ENCODE measurements at places on chromosomes 13 and 19.
A peak's percentile ranks its signal among the peaks of the same experiment; 100 is the strongest.

- no peak for DNase-seq
Observed at GRCh38 chr13:34762312-34762711, 179.8 kb upstream of the NBEA start.

DNA sequence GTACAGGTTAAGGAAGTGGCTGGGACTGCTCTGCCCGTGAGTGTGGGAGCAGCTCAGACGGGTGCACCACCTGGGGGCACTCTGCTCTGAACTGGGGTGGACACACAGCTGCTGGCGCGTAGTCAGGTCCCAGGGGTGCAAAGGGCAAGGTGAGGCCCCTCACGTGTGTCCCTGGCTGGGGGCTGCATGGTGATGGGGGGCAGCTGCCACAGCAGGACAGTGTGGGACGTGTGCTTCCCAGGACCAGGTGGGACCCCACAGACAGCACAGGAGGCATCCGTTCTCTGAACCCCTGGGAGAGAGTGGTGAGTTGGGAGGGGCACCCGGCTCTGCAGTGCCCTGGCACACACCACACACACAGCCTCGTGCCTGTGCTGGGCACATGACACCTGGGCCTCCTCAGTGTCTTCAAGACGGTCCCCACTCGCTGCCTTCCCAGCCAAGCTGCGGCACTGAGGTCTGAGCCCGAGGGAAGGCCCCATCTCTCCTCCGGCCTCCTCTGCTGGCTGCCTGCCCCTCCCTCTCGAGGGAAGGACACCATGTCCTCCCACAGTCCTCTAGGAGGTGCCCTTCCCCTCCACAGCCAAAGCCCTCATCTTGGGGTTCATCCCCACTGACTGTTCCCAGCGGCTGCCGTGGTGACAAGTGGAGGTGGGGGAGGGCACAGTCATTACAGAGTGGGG is 24.7 kb downstream of the CILP2 start:
- no peak for DNase-seq

DNA sequence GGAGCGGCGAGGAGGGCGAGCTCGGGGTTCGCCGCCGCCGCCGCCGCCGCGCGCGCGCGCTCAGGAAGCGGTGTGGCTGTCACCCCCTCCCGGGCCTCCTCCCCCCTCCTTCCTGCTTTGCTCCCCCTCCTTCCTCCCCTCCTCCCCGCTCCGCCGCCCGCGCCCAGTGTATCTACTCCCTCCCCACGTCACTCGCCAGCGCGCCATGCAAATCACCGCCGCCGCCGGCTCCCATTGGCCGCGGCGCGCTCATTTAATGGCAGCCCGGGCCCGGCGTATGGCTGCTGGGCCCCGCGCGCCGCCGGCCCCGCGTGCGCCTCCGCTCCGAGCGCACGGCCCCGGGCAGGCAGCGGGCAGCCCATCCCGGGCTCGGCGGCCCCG is 335 bp upstream of the SOX1 start:
- DNase-seq, result no peak

DNA sequence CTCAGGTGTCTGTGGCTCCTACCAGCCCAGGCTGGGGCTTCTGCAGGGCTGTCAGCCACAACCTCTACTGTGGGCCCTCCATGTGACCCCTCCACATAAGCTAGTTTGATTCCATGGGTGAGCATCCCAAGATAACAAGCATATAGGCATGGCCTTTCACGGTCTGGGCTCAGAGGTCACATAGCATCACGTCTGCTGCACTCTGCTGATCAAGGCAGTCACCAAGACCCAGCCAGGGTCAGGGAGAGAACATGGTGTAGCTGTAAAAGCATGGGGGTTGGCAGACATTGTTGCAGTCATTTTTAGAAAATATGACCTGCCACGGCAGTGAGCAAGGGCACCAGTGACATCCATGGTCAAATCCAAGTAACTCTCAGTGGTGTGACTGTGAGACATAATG is 698.8 kb downstream of the UQCRFS1 start:
- DNase-seq, result no peak

GRCh38 chr13:33230178-33230881 is 55.2 kb downstream of the STARD13 start:
- DNase-seq, result no peak

- no peak for DNase-seq
Observed at GRCh38 chr19:12779162-12779993, 4.0 kb upstream of the HOOK2 start.

GRCh38 chr19:41288673-41289530 is 21.1 kb upstream of the CCDC97 start:
- no peak for DNase-seq

GRCh38 chr13:104170980-104171555 is 1104.9 kb upstream of the SLC10A2 start:
- no peak for DNase-seq

DNA sequence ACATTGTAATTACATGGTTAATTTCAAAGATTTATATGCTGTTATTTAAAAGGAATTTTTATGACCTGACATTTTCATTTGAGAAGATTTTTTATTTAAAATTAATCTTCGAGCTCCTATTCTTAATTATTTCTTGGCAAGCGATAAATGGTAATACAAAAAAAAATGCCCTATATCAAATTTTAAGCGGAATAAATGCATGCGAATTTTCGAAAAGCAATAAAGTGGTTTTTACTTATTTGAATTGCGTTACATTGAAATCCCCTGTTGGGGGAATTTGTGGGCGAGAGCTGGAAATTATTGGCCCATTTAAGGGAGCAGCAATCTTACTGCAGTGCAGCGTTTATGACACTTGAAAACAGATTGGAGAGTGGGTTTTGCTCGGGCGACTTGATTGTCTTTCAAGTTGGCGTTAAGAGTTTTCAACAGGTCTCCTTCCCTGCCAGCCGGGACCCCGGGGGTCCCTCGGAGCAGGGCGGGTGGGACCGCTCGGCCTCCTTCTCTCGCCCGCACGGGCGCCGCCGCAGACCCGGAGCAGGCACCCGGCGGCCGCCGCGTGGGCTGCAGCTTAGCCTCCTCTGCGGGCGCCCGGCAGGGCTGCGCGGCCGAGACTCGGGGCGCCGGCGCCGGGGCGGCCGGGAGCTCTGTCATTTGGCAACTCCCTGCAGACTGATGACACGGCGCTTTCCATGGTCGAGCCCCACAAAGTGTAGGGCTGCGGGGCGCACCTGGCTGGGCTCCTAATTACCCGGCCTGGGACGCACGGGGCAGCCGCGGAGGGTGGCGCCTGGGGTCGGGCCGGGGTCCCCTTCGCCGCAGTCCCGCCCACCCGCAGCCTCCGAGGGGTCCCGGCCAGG is 255.1 kb upstream of the SOX21 start:
- peak; percentile 45 for DNase-seq

DNA sequence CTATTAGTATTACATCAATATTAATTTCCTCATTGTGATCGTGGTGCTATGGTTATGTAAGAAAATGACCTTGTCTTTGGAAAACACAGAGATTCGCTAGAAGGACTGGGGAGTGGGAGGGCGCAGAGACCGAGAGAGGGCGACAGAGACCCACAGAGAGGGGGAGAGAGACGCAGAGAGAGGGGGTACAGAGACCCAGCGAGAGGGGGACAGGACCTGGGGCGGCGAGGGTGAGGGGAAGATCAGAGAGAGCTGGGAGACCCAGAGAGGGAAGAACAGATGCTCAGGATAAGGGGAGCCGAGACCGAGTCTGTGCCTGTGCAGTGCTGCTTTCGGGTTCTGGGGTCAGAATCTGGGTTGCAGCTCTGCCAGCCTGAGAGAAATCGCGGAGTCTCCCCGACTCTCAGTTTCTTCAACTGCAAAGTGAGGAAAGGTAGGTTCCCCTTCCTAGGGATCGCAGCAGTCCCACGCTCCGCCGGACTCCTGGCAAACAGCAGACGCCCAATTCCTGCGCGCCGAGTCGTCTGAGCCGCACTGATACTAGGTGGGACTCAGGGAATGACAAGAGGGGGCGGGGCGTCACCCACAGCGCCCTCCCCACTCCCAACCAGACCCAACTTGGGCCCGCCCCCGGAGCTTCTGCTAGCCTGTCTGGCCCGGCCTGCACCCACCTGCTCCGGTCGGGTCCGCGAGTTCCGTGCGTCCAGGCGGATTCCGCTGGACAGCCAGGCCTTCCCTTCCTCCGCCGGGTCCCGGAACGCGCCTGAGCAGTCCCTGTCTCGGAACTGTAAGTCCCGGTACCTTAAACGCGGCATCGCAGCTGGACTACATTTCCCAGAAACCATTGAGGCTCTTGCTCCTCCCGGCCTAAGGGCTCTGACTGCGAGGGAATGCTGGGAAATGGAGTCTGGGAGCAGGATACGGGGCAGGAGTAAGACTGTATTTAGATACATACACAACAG is 15.3 kb downstream of the IZUMO2 start:
- DNase-seq, result peak; percentile 62

DNA sequence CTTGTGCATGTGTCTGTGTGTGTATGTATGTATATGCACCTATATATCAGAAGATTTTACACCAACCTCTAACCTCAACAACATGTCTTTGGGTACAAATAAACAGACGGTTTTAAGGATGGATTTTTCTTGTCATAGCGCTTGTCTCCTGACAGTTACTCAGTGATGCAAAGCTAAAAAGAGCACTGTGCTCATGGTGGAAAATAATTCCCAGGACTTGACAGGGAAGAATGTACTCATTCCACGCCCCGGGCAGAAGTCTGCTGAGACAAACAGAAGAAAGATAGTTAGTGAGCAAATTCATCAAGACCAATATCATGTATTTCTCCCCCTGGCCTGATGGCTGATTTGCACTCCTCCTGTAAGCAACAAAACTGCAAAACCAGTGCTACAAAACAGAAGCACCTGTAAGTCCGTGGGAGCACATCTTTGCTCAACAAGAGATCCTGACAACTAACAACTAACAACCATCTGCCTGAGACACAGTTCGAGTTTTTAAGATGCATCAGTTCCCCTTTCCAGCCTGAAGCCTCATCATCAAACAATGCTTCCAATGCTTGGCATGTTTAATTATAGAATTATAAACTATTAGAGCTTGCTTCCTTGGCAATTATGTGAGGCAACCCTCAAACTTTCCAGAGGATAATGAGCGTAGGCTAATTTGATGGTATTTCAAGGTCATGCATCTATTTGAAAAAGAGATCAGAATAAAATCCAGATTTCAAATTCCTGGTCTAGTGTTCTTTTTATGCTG is 812.7 kb upstream of the MIR17HG start:
- DNase-seq, result no peak

DNA sequence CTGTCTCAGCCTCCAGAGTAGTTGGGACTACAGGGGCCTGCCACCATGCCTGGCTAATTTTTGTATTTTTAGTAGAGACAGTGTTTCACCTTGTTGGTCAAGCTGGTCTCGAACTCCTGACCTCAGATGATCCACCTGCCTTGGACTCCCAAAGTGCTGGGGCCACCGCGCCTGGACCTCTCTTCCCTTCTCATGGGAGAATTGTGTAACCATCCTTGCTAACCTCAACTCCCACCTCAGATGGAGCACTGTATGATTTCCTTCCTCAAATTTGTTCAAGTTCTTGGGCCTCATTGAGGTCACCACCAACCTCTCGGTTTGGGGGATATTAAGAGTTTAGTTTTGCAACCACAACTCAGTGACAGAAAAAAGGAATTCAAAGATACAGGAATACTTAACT is 10.7 kb downstream of the LILRA5 start:
- DNase-seq, result no peak

DNA sequence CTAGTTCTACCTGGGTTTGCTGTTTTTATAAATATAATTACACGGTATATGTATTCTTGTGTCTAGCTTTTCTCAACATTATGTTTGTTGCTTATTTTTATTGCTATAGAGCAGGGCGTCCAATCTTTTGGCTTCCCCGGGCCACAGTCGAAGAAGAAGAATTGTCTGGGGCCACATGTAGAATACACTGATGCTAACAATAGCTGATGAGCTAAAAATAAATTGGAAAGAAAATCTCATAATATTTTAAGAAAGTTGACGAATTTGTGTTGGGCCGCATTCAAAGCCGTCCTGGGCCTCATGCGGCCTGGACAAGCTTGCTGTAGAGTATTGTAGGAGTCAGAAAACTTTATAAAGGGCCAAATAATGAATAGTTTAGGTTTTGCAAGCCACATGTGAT is 33.9 kb downstream of the GPR12 start:
- DNase-seq, result no peak

Data from GM20000 (cell line).